Stimulated activated CD4-positive, alpha-beta T cell treated with anti-CD3 and anti-CD28 coated beads, Interleukin-1b, Interleukin-23, amount 100 ng/mL, for 1 hour (primary cell): ENCODE measurements at places on chromosomes 6 and 20.

- DNase-seq = no peak
Observed at GRCh38 chr6:96926425-96926824, 1.9 kb downstream of the KLHL32 start.

DNA sequence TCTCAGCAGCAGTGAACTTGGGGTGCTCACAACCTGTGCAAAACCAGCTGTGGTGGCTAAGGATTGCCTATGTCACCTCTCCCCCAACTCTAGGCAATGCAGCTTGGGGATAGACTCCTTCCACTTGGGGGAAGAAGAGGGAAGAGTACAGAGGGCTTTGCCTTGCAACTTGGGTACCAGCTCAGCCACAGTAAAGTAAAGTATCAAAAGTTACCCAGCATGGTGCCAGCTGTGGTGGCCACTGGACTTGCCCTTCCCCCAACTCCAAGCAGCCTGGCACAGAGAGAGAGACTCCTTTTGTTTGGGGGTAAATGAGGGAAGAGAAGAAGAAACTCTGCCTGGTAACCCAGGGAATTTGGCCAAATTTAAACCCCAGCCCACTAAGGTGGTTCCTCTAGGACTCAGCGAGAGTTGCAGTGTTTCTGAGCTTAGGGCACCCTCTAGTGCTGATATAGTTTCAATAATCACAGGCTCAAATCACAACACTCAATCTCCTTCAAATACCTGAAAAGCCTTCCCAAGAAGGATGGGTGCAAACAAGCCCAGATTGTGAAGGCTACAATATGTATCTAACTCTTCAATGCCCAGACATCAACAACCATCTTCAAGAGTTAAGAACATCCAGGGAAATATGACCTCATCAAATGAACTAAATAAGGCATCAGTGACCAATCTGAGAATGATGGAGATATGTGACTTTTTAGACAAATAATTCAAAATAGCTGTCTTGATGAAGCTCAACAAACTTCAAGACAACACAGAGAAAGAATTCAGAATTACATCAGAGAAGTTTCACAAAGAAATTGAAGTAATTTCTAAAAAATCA is 7.6 kb upstream of the DEFB129 start:
- DNase-seq = no peak

- DNase-seq = no peak
Observed at GRCh38 chr6:142783499-142783898, 161.5 kb downstream of the HIVEP2 start.

GRCh38 chr20:3222635-3223600 is 13.6 kb downstream of the ITPA start:
- no peak for DNase-seq

GRCh38 chr6:37487591-37488380 is 11.9 kb downstream of the CCDC167 start:
- no peak for DNase-seq

GRCh38 chr6:15352220-15352619 is 106.4 kb downstream of the JARID2 start:
- no peak for DNase-seq

DNA sequence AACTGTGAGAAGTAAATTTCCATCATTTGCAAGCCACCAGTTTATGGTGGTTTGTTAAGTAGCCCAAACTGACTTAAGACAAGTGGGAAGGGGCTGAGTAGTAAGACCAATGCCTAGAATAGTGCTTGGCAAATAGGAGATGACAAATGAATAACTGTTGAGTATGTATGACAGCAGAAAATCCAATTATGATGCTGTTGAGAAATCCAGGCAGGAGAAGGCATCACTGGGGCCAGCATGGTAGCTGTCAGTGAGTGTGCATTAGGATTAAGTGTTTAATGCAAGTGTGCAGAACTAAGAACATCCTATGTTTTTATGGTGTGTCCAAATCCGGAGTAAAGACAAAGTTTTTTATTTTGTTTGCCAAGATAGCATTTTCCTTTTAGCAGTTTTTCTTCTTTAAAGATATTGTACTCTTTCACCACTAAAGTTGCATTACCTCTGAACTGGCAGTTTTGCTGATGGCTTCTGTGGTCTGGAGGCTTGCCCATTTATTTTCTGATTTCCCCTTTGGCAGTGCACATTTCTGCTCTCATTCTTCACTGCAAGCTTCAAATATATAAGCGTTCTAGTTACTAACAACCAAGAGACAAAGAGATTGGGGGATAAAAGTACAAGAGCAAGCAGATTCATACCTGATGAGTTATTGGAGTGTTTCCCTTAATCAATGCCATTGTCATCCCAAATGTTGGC is 289.7 kb downstream of the KCNQ5 start:
- no peak for DNase-seq

DNA sequence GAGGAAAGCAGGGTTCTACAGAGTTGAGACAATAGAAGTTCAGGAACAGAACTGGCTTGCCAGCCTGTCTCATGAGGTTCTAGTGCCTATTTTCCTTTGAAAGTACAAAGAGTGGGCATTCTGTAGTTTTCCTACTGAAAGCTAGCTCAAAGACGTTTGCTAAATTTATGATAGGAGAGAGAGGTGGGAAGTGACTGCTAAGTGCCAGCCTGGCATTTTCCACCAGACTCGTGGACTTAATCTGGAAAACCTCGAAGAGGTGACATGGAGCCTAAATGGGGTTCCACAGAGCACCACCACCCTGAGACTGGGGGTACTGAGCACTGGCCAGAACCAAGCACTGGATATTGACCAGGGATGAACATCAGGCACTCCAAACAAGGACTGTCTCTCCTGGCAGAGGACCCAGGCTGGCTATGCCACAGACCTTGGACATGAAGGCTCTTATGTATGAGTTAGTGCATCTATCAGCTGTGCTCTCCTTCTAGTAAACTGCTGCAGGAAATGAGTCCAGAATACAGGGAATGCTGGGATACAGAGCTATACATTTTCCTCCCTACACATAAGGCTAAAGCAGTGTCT is 7.1 kb downstream of the PEX6 start:
- DNase-seq = no peak

DNA sequence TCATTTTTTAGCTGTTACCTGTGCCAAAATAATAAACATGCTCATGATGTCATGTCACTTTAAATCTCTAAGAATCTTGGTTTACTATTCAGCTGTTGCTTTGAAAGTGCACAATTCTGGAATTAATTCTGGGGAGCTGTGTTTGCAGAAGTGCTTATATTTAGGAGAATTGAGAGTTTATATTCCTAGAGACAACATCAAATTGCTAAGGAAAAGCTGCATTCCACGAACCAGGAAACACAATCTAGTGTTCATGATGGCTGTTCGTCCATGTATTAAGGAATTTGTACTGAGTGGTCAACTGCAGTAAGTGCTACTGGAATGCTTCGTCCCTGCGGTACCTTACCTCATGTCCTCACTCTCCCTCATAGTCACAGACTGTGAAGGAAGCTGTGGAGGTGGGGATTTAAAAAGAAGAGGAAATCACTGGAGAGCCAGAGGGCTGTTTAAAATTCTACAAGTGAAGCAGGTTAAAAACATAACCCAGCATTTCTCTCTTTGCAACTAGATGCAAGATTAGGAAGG is 161.0 kb downstream of the TRMT11 start:
- DNase-seq = no peak

GRCh38 chr6:80478030-80478429 is 371.6 kb downstream of the BCKDHB start:
- no peak for DNase-seq

GRCh38 chr20:19609642-19610223 is 148.3 kb upstream of the RIN2 start:
- no peak for DNase-seq

GRCh38 chr20:20103486-20103885 is 51.2 kb downstream of the CFAP61 start:
- DNase-seq = no peak

DNA sequence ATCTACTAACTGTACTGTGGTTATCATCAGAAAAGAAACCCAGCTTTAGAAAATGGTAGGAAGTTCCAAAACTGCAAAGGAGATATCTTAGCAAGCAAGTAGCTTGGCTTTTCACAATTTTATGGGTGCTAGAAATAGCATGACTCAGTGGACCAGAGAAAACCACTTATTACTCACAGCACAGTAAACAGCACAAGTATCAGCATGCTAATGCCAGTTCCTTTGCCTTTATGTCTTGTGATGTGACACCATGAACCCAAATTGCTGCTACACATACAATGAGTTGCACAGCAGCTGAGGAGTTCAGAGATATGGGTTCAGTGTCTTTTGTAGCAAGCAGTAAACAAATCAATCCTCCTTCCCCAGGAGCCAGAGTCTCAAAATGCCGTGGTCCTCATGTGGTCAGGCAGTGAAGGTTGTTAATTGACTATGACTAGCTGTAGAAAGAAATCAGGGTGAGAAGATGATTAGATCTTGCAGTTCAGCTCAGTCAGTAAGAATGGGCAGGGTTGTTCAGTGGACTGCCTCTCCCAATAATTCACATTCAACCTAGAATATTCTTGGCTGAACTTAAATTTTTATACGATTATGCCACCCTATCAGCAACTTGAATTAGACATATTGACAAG is 73.3 kb downstream of the OPRM1 start:
- no peak for DNase-seq

DNA sequence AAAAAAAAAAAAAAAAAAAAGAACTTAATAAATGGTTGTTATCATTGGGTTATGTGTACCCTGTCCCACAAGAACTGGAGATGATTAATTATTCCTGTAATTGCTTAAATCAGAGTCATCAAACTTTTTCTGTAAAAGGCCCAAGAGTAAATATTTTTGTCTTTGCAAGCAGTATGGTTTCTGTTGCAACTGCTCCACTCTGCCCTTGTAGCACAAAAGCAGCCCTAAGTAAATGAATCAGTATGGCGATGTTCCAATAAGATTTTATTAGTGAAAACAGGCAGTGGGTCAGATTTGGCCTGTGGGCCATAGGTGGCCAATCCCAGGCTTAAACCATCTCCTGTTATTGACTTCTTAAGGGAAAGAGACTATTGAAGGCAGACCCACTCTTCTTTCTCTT is 252.7 kb downstream of the TSHZ2 start:
- no peak for DNase-seq

DNA sequence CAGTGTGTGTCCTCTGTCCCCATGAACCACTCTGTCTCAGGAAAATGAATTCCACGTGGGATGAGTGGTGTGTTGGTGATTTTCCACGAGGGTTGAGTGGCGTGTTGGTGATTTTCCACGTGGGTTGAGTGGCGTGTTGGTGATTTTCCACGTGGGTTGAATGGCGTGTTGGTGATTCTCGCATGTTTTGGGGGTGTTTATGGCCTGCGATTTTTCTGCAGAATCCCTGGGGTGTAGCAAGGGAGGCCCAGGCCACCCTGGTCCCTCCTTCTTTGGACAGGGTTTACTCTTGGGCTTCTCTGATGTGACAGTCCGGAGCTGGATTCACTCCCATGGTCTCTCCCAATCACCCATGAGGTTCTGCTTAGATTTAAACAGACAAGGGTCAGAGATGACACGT is 90.6 kb upstream of the FRMD1 start:
- DNase-seq = no peak

DNA sequence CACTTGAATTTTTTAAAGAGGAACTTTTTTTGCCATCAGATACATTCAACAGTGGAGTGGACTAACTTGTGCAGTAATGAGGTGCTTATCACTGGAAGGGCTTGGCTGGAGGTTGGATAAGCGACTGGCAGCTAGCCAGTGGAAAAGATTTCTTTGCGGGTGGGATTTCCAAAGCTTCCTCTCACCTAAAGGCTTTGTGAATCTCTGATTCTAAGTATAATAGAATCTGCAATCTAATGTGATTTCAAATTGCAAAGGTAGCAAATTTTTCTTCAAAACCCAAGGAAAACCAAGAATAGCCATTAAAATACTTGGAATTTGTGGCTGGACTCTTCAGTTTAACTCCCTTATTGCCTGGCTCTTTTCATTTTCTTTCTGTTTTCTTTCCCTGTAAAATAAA is 460.4 kb upstream of the MARCKS start:
- DNase-seq = no peak

- DNase-seq = no peak
Observed at GRCh38 chr6:39702265-39702664, 22.9 kb downstream of the KIF6 start.

DNA sequence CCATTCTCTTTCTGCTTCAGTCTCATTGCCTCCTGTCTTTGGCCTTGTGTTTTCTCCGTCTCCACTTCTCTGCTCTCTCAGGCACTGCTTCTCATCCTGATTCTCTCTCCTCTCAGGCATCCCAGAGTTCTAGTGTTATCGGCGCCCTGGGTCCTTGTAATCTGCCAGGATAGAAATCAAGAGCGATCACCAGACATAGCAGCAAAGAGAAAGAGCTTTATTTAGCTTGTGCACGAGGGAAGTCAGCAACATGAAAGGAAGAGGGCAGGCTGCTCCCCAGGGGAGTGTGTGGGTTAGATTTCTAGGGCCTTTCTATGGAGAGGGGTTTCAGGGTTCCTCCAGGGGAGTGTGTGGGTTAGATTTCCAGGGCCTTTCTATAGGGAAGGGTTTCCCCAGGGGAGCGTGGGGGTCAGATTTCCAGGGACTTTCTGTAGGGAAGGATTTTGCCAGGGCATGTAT is 32.5 kb downstream of the SUN5 start:
- no peak for DNase-seq

DNA sequence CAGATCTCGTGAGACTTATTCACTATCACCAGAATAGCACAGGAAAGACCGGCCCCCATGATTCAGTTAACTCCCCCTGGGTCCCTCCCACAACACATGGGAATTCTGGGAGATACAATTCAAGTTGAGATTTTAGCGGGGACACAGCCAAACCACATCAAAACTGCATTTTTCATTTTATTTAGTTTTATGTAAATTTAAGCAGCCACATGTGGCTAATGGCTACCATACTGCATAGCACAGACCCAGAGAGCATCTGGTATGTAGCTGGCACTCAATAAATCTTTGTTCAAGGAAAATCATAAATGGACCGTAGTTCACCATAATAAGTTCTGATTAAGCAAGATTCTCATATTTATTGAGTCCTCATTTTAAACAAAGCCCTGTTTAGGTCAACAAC is 15.3 kb downstream of the GFOD1 start:
- DNase-seq = no peak

- DNase-seq = no peak
Observed at GRCh38 chr20:34512955-34513419, 3.2 kb upstream of the DYNLRB1 start.
